NCI-H774 (cell line): ENCODE measurements at places on chromosomes 2 and 18.
A peak's percentile ranks its signal among the peaks of the same experiment; 100 is the strongest.

DNA sequence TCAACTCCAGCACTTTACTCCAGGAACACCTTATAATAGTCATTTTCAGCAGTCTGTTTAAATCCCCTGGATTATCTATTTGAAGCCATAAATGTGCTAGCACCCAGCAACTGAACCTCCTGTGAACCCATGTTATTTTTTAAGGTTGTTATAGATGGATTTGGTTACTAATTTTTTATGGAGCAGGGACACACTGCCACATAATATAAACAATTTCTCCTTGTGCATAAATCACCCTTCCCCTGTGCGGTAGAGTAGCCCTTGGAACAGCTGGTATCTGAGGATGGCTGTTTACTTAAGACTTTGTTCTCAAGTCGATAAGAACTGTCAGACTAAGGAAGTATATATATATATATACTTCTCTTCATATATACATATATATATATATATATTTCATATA, 367.4 kb downstream of the EPHA4 start:
- no peak for DNase-seq

- DNase-seq: no peak
Measured at GRCh38 chr2:28754321-28754720, 2.7 kb downstream of the PPP1CB start.

GRCh38 chr2:230777721-230778120, 65.1 kb downstream of the CAB39 start:
- DNase-seq: no peak

DNA sequence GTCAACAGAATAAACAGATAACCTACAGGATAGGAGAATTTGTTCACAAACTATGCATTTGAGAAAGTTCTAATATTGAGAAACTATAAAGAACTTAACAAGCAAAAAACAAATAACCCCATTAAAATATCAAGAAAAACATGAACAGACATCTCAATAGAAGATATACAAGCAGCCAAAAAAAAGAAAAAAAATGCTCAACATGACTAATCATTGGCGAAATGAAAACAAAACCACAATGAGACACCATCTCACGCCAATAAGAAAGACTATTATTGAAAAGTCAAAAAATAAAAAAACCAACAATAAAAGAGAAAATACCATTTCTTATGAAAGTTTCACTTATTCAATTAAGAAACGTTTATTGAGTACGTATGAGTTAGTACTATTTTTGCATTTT, 800.5 kb downstream of the CBLN2 start:
- DNase-seq: no peak

DNA sequence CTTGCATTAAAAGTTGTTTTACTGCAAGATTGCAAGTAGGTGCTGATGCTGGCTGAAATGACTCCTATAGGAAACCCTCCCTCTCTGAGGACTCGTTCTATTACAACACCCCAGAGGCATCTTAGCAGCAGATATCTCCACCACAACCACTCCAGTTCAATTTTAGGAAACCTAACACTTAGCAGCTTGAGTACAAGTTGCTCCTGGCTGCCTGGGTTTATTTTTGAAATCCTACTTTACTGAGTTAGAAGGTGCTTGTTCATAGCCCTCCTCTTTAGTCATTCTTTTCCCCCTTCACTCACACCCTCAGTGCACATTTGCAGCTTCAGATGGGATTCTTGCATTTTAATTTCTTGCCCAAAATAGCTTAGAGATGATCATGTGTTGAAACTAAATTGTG, 111.5 kb downstream of the MTCL1 start:
- no peak for DNase-seq

DNA sequence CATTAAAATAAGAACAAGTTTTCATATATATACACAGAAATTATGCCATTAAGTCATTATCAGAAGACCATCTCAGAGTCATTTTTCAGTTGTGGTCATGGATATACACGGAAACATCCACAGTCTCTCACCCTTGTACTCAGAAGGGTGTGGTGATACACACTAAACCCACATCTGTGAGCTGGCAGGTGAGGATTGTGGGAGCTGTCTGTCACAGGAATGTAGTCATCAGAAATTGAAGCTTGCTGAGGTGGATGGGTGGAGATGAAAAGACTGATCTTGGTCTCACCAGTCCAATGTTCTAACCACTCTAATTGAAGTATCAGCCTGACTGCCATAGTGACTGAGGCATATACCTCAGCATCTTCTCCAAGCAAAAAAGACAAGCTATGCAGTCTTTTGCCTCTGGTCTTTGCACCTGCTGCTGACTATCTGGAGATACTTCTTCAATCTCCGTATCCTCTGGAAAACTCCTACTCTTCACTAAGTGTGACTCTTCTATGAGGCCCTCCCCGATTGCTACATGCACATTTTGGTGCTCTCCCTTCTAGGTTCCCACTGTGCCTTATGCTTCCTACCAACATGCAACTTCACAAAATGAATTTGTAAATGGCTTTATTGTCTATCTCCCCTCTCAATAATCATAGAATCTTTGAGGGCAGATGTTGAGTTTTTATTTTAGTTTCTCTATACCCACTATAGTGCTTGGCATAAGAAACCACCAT, 232.8 kb downstream of the DYM start:
- DNase-seq: no peak

GRCh38 chr2:142495141-142495540, 364.3 kb upstream of the LRP1B start:
- no peak for DNase-seq

- DNase-seq: no peak
Measured at GRCh38 chr2:72934683-72935610, 17.6 kb downstream of the EMX1 start.

- DNase-seq: no peak
Measured at GRCh38 chr2:53253244-53253643, 514.4 kb upstream of the CHAC2 start.

DNA sequence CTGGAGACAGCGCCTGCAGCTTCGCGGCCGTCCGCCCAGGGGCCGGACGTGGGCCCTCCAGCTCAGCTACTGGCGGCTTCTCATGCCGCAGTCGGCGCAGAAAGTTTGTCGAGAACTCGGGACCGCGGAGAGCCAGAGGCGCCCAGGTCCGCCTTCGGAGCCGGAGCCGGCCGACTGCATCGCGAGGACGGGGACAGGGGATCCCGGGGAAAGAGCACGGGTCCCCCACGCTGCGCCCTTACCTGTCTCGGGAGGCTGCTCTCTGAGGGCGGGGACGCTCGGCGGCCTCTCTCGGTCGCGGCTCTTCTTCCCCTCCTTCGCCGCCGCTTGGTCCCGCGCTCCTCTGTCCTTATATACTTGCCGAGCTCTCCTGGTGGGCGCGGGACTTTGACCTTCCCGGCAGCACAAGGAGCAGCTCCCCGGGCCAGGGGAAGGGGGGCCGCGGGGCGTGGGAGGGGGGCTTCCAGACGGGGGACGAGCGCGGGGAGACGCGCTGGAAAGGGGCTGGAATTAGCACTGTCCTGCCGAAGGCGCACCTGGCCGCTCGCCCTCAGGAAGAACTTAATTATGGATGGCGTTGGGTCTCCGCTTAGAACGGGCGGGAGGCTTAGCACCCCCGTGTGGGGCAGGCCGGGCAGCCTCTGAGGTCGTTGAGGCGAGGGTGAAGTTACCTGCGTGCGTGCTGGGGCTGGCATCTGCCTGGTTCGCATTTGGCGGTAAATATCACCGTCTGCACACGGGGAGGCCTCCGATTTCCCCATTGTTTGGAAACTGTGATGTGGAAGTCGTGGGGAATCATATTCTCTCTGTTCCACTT, at the start of gene POMC:
TSS of gene POMC (minus strand) at position 325 of the 817 bp plus-strand sequence. CDS start 3,808 bp downstream, outside the sequence.
- no peak for DNase-seq

GRCh38 chr2:86023366-86023712, 82.3 kb downstream of the POLR1A start:
- no peak for DNase-seq

GRCh38 chr2:46098621-46099062, 198.6 kb upstream of the EPAS1 start:
- no peak for DNase-seq

GRCh38 chr2:131094463-131095281, 1.4 kb upstream of the FAM168B start:
- DNase-seq: no peak

GRCh38 chr2:178072383-178073301, at the start of gene PDE11A:
Gene PDE11A (minus strand): TSS chr2:178072777. CDS start chr2:178072437, 340 bp downstream.
- peak; percentile 77 for DNase-seq

GRCh38 chr2:348361-348916, 60.5 kb upstream of the ALKAL2 start:
- no peak for DNase-seq

DNA sequence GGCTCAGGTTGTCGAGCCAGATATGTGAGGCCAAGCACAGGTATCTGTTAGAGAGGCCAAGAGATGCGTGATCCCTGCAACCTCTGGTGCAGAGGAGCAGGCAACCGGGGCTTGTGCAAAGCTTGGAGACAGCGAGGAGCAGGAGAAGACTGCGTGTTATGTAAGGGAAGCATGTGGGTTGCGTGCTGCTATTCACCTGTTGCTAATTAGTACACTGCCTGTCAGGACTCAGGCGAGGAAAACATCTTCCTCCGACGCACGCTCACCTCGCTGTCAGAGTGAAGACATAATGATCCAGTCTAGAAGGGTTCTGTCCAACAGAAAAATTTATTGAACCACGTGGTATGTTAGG, 102.5 kb downstream of the HNRNPLL start:
- DNase-seq: no peak

DNA sequence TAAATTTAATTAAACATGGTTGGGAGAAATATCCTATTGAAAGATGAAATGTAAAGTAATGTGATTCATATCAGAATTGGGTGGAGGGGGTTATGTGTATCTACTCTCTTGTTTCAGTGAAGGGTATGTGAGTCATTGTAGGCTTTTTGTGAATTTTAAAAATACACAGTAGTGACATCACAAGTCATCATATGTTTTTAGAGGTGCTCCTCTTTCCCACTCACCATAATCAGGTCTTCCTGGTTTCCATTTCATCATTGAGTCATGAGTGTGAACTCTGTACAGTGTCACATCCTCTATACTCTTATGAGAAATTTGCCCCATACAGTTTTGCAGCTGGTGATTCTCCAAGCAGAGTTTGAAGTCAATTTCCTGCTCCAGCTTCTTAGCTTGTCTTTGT, 18.8 kb downstream of the FSIP2 start:
- DNase-seq: no peak

DNA sequence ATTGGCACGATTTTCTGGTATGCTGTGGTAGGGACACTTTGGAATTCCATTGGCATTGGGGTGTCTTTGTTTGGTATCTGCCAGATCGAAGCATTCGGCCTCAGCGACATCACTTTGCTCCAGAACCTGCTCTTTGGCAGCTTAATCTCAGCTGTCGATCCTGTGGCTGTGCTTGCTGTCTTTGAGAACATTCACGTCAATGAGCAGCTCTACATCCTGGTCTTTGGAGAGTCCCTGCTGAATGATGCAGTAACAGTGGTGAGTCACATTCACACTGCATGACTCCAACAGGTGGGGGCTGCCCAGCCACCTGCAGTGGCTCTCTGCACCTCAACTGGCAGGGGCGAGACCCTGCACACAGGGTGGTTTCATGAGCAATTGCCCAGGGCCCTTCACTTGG, 38.4 kb downstream of the SLC9A2 start:
- no peak for DNase-seq

DNA sequence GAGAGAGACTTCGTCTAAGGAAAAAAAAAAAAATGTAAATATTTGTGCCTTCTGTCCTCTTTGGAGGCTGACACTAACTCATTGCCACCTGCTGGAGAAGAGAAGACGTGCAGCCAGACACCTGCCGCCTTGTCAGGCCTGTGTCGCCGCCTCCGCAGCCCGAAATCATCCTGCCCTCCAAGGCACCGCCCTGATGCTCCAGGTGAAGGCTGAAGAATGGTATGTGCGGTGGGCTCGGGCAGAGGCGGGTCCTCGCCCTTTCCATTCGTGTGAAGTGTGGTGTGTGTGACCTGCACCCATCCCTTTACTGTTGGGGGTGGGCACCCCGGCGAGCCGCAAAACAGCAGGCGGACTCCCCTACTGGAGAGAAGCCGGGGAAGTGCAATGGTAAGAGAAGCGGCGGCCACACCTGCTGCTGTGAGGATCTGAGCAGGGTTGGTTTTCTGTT, 60.4 kb downstream of the FAM161A start:
- DNase-seq: no peak

- no peak for DNase-seq
Measured at GRCh38 chr18:3184275-3184963, 35.3 kb downstream of the MYOM1 start.

- no peak for DNase-seq
Measured at GRCh38 chr2:216194013-216194412, 84.9 kb downstream of the XRCC5 start.

- no peak for DNase-seq
Measured at GRCh38 chr2:50088987-50089386, 934.7 kb upstream of the FSHR start.

DNA sequence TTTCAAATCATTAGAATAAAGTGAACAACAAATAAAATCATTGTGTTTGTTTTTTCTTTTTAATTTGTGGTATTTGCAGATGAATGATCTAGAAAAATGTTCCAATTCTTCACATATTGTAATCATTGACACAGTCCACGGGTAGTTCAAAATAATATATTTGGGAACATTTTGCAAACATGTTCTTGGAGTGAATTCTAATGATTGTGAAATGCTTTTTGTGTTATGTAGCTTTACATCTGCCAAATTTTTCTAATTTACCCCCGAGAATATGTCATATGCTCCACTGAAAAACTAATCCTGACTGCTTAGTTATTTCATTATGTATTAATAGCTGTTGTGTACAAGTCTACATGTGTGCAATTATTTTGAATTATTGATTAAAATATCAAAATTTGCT, 1468.4 kb upstream of the NXPH2 start:
- no peak for DNase-seq

GRCh38 chr18:33184175-33184574, 256.3 kb downstream of the CCDC178 start:
- DNase-seq: no peak

DNA sequence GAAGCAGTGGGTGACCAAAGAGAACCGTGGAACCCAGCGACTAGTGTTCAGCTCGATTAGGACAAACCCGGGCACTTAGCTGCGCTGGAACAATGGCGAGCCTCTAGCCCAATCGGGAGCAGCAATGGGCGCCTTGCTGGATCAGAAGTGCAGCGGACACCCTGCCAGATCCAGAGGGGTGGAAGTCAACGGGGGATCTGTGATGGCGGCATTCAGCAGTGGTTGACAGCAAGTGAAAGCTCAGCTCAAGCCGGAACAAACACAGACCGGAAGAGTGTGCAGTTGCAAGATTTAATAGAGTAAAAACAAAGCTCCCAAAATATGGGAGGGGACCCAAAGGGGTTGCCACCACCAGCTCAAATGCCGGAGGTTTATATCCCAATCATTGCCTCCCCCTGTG, 478.7 kb upstream of the REG3G start:
- DNase-seq: peak; percentile 71

DNA sequence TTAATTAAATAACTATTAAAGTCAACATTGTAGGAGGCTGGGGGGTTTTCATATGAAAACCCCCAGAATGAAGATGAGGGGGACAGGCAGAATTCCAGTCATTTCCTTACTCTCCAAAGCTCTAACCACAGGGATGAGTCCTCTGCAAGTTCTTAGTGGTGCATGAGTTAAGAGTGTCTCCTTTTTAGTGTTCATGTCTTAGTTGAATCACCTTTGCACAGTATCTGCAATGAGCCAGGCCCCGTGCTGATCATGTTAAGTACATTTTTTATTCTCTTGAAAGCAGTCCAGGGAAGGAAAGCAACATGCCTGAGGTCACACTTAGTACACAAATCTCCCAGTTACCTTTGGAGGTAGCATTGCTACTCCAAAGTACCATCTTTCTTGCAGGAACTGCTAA, 25.7 kb upstream of the MSGN1 start:
- no peak for DNase-seq

GRCh38 chr2:2039826-2040225, 291.2 kb downstream of the MYT1L start:
- DNase-seq: no peak
